ENCODE measurements at places on chromosomes 2 and 18. TPM values are rescaled to one million over a fixed set of nuclear protein-coding genes. Genes with fewer than 3 reads are reported as not detected.

Gene TBR1
- total RNA-seq, result 0.05 TPM

Gene IGFBP5
- total RNA-seq, result not detected

Gene NEURL3
- total RNA-seq, result 5.3 TPM

Gene DES
- not detected for total RNA-seq

Gene TMEM169
- total RNA-seq, result 1.6 TPM

Gene ABCG5
- total RNA-seq, result not detected

Gene TMEFF2
- not detected for total RNA-seq

Gene MAP2
- total RNA-seq, result 0.97 TPM

Gene HAAO
- 0.65 TPM for total RNA-seq

Gene POMC
- 12.5 TPM for total RNA-seq

- DNase-seq, result no peak
- H3K27me3 ChIP-seq, result no peaks in the 10 kb centered on the region
- no peak overlapping the region for H3K4me3 ChIP-seq
- H3K27ac ChIP-seq, result no peak overlapping the region
- no peaks in the 10 kb centered on the region for H3K36me3 ChIP-seq
Observed at GRCh38 chr2:159192371-159192918, 94.1 kb downstream of the WDSUB1 start.

DNA sequence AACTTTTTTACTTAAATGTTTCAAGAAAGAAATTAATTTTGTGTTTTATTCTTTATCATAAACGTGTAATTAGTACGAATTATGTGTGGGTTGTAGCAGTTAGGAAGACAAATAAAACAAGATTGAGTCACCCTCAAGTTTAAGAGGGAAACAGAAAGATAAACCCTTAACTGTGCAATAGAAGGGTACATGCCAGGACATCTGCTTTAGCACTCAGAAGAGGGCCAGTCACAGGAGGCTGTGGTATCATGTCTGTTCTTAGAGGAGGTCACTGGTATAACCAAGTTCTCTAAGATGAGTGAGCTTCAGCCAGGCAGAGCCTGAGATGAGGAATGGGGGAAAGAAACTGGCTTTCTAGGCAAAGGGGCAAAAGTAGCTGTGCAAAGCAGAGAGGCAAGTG, 42.4 kb upstream of the GRHL1 start:
- no peak overlapping the region for H3K27ac ChIP-seq
- peaks cover 9% of the 10 kb centered on the region for H3K4me1 ChIP-seq
- no peak overlapping the region for H3K4me3 ChIP-seq
- no peak for DNase-seq
- no peaks in the 10 kb centered on the region for H3K27me3 ChIP-seq

DNA sequence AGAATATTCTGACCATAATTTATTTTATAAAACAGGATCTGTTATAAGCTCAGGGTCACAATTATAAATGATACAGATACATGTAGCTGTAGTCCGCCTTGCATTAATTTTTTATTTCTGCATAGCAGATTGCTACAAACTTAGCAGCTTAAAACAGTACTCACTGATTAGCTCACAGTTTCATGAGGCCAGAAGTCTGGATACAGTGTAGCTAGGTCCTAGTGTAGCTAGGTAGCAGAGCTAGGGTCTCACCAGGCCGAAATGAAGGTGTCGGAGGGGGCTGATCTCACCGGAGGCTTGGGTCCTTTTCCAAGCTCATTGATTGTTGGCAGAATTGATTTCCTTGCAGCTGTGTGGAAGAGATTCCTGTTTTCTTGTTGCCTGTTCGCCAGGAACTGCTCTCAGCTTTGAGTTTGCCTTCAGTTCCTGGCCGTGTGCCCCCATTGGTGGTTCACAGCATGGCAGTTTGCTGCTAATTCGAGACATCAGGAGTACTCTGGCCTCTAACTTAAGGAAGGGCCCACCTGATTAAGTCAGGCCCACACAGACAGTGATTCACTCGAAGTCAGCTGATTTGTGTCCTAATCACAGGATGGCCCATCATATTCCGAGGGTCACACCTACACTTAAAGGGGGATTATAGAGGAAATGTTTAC, 18.4 kb downstream of the NAPG start:
- H3K4me3 ChIP-seq, result no peak overlapping the region
- no peaks in the 10 kb centered on the region for H3K4me1 ChIP-seq
- peaks cover 8% of the 10 kb centered on the region for H3K36me3 ChIP-seq
- H3K27me3 ChIP-seq, result no peaks in the 10 kb centered on the region
- H3K27ac ChIP-seq, result peak overlapping the region; percentile 15
- no peak for DNase-seq

DNA sequence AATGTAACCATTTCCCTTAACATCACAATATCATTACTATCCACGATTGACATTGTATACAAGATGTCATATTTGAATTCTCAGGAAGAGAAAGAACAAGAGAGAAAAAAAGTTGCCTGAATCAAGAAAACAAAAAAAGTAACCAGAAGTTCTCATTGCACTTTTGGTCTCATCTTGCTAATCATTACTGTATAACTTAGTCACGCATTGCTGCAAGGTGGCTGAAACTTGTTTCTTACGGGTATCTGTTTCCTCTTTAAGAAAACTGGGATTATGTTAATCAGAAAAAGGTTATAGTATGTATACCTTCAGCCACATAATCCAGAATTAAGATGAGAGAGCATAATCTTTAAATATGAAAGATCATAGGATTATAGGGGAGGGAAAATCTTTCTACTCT, 639.7 kb upstream of the SYT4 start:
- H3K27ac ChIP-seq, result no peak overlapping the region
- no peak overlapping the region for H3K4me3 ChIP-seq
- no peaks in the 10 kb centered on the region for H3K27me3 ChIP-seq
- no peaks in the 10 kb centered on the region for H3K36me3 ChIP-seq

- H3K4me1 ChIP-seq, result peaks cover 16% of the 10 kb centered on the region
- no peak overlapping the region for H3K27ac ChIP-seq
- no peaks in the 10 kb centered on the region for H3K27me3 ChIP-seq
- H3K36me3 ChIP-seq, result no peaks in the 10 kb centered on the region
- DNase-seq, result no peak
Observed at GRCh38 chr18:5142131-5142530, 54.9 kb downstream of the AKAIN1 start.

GRCh38 chr18:48787203-48788151, 163.3 kb downstream of the SMAD7 start:
- no peak overlapping the region for H3K27ac ChIP-seq
- H3K4me3 ChIP-seq, result no peak overlapping the region
- no peak for DNase-seq

GRCh38 chr2:165674780-165675179, 119.3 kb downstream of the GALNT3 start:
- no peak overlapping the region for H3K4me3 ChIP-seq
- no peaks in the 10 kb centered on the region for H3K27me3 ChIP-seq
- no peak overlapping the region for H3K27ac ChIP-seq
- DNase-seq, result no peak

- H3K27me3 ChIP-seq, result no peaks in the 10 kb centered on the region
- DNase-seq, result no peak
- H3K27ac ChIP-seq, result no peak overlapping the region
- H3K36me3 ChIP-seq, result no peaks in the 10 kb centered on the region
Observed at GRCh38 chr2:139737659-139738058, 957.5 kb upstream of the NXPH2 start.

DNA sequence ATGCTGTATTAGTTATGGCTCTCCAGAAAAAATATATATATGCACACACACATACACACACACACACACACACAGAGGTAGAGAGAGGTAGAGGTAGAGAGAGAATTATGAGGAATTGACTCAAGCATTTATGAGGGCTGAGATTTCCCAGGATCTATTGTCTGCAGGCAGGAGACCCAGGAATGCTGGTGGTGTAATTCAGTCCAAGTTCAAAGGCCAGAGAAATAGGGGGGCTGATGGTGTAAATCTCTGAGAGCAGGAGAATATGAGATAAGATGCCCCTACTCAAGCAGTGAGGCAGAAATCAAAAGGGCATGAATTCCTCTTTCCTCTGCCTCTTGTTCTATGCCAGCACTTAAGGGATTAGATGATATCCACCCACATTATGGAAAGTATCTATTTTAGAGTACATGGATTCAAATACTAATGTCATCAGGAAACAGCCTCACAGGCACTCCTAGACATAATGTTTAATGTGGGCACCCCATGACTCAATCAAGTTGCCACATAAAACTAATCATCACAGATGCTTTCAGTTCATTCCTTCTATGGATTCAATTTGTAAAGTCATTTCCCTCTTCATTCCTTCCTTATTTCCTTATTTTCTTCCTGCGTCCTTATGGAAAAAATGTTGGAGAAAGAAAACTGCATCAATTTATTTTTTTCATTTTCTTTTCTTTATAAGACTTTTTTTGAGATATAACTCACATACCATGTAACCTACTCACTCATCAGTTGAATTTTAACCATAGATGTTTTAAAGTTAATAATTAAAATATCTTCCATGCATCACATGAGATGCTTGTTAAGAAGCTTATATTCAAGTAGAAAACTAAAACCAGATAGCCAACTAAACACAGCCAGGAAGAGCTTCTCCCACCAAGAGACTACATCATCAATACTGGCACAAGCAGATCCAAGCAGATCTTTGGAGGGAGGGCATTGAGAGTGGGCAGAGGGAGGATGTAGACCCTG, 406.2 kb downstream of the MBD2 start:
- H3K4me1 ChIP-seq, result no peaks in the 10 kb centered on the region
- H3K36me3 ChIP-seq, result no peaks in the 10 kb centered on the region
- H3K27me3 ChIP-seq, result no peaks in the 10 kb centered on the region
- H3K4me3 ChIP-seq, result no peak overlapping the region

DNA sequence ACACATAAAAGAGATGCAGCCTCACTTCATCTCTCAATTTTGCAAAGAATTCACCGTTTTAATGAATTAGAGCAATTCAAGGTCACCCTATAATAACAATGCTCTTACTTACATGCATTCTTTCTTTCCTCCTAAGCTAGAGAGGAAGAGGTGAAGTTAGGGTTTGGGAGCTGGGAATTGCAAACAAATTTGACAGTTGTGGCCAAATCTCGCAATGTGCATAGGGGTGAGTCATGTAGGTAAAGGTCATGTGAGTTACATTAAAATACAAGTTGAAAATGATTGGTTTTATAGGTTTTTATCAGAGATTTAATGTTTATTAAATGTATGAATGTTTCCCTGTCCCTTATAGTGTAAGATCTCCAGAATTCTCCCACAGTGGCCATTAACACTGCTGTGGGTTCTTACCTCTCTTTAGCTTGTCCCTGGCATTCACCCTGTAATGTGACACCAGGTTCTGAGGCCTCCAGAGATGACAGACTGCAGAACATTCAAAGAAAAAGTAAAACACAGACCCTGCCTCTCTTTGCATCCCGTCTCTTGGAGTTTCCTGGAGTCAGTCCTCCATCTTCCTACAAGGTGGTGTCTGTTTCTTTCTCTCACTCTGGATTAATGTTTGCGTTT, 53.7 kb upstream of the LGALSL start:
- H3K4me3 ChIP-seq, result no peak overlapping the region
- no peak overlapping the region for H3K27ac ChIP-seq
- DNase-seq, result no peak

GRCh38 chr2:128451084-128452023, 132.7 kb upstream of the HS6ST1 start:
- H3K4me3 ChIP-seq, result no peak overlapping the region
- no peaks in the 10 kb centered on the region for H3K4me1 ChIP-seq
- no peaks in the 10 kb centered on the region for H3K36me3 ChIP-seq

GRCh38 chr2:210226223-210226622, 976 bp upstream of the ACADL start:
- H3K4me1 ChIP-seq, result peaks cover 6% of the 10 kb centered on the region
- peaks cover 47% of the 10 kb centered on the region for H3K27me3 ChIP-seq
- H3K4me3 ChIP-seq, result no peak overlapping the region

DNA sequence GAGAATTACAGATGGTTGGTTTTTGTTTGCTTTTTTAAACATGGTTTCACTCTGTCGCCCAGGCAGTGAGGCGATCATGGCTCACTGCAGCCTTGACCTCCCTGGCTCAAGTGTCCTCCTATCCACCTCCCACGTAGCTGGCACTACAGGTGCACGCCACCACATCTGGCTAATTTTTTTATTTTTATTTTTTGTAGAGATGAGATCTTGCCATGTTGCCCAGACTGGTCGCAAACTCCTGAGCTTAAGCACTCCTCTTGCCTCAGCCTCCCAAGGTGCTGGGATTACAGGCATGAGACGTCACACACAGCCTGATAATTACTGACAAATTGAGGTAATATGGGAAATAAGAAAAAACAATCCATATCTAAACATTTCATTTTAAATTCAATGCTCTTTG, 110.5 kb upstream of the ZSWIM2 start:
- DNase-seq, result no peak
- no peaks in the 10 kb centered on the region for H3K27me3 ChIP-seq
- no peaks in the 10 kb centered on the region for H3K4me1 ChIP-seq
- H3K36me3 ChIP-seq, result no peaks in the 10 kb centered on the region
- no peak overlapping the region for H3K27ac ChIP-seq

- no peak for DNase-seq
- no peaks in the 10 kb centered on the region for H3K4me1 ChIP-seq
- no peak overlapping the region for H3K4me3 ChIP-seq
- no peak overlapping the region for H3K27ac ChIP-seq
Observed at GRCh38 chr2:31504311-31504710, 76.4 kb downstream of the SRD5A2 start.

GRCh38 chr18:31040686-31041270, 1.8 kb downstream of the DSC3 start:
- no peaks in the 10 kb centered on the region for H3K4me1 ChIP-seq
- H3K36me3 ChIP-seq, result peaks cover 6% of the 10 kb centered on the region
- peaks cover 53% of the 10 kb centered on the region for H3K27me3 ChIP-seq
- DNase-seq, result no peak
- no peak overlapping the region for H3K27ac ChIP-seq

DNA sequence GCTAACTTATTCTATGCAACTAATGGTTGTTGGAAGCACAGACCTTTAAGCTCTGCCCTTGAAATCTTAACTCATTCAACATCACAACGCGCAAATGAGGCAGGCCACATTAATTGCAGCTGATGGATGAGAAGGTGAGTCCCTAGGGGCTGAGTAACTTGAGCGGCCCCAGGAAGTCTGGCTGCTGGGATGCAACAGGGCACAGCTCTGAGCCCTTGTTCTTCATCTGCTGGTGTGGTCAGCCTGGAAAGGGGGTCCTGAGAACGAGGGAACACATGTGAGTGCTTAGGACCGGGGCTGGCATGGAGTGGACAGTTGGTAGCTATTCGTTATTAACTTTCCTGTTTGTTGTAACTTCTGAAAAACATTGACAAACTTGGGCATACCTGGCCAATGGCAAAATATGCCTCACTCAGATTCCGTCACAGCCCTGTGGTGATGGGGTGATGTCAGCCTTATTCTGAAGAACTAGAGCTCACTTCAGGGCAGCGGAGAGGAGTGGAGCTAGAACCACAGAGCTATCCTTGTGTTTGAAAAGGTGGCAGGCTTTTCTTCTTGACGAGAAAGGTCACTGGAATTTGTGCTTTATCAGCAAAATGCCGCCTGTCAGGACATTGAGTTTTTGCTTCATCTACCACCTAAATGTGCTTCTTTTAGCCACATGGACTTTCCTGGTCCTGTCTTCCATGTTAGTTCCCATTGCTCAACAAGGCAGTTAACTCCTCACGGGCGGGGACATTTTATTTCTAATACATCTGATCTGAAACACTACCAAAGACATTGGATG, 145.9 kb upstream of the FHL2 start:
- no peaks in the 10 kb centered on the region for H3K36me3 ChIP-seq
- H3K27me3 ChIP-seq, result no peaks in the 10 kb centered on the region

GRCh38 chr2:110946902-110947301, 173.8 kb upstream of the BCL2L11 start:
- no peaks in the 10 kb centered on the region for H3K4me1 ChIP-seq
- no peak overlapping the region for H3K4me3 ChIP-seq
- peaks cover 14% of the 10 kb centered on the region for H3K27me3 ChIP-seq

GRCh38 chr2:69138793-69139459, 125.9 kb downstream of the ANTXR1 start:
- H3K36me3 ChIP-seq, result no peaks in the 10 kb centered on the region
- DNase-seq, result no peak
- H3K4me1 ChIP-seq, result no peaks in the 10 kb centered on the region
- no peak overlapping the region for H3K4me3 ChIP-seq
- peaks cover 10% of the 10 kb centered on the region for H3K27me3 ChIP-seq
- H3K27ac ChIP-seq, result no peak overlapping the region

All from activated T-cell treated with anti-CD3 and anti-CD28 coated beads, Interleukin-2, amount 50 U/mL, for 72 hours (primary cell).